Activated CD4-positive, alpha-beta T cell treated with anti-CD3 and anti-CD28 coated beads, Interleukin-2, amount 50 U/mL, for 24 hours (primary cell): ENCODE measurements at places on chromosomes 7 and 10.
A peak's percentile ranks its signal among the peaks of the same experiment; 100 is the strongest.

- no peak for DNase-seq
These were observed 52.5 kb upstream of the CAMK2B start for GRCh38 chr7:44377681-44378421.

- no peak for DNase-seq
These were observed 90.1 kb downstream of the GRM3 start for GRCh38 chr7:86733783-86734182.

DNA sequence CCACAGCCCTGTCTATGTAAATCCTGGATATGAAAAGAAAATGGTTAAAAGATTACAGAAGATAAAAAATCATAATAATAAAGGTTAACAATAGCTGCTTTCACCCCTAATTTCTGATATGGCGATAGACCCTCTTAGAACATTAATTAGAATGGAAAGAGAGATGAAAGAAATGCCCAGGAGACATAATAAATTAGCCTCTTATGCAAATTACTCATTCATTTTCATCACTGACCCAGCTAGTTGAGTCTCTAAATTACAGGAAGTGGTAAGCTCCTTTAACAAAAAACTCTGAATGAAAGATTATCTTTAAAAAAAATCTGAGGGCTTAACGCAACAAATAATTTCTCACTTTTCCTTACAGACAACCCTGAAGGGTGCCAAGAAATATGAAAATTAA is 12.4 kb downstream of the GFRA1 start:
- no peak for DNase-seq

DNA sequence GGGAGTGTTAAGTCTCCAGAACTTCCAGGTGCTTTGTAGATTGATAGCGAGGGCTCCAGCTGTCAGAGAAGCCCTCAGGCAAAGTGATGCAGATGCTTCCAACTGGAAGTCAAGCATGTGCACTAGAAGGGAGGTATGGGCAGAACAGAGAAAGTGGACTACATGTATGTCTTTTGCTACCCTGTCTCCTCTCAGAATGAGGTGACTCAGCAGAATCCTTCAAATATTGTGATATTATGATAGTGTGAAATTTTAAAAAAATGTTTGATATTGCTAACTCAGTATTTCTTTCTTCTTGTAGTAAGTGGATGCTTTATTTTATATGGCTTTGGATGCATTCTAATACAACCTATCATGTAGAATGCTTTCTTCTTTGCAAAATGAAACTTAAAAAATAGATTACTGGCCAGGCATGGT is 138.9 kb upstream of the SVIL start:
- DNase-seq = no peak

DNA sequence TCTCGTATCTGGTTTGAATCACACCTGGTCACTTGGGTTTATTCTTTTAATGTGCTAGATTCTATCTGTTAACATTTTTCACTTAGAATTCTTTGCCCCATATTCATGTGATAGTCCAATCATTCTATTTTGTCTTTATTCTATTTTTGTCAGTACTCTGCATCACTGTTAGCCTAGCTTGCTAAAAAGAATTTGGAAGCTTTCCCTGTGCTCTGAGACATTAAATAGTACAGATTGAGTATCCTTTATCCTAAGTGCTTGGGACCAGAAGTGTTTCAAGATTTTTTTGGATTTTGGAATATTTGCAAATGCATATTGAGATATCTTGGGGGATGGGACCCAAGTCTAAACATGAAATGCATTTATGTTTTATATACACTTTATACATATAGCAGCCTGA is 51.0 kb downstream of the RALA start:
- no peak for DNase-seq

- no peak for DNase-seq
These were observed 64.4 kb upstream of the SFMBT2 start for GRCh38 chr10:7475046-7475911.

GRCh38 chr7:79464051-79464450 is 10.6 kb upstream of the MAGI2 start:
- DNase-seq = no peak

DNA sequence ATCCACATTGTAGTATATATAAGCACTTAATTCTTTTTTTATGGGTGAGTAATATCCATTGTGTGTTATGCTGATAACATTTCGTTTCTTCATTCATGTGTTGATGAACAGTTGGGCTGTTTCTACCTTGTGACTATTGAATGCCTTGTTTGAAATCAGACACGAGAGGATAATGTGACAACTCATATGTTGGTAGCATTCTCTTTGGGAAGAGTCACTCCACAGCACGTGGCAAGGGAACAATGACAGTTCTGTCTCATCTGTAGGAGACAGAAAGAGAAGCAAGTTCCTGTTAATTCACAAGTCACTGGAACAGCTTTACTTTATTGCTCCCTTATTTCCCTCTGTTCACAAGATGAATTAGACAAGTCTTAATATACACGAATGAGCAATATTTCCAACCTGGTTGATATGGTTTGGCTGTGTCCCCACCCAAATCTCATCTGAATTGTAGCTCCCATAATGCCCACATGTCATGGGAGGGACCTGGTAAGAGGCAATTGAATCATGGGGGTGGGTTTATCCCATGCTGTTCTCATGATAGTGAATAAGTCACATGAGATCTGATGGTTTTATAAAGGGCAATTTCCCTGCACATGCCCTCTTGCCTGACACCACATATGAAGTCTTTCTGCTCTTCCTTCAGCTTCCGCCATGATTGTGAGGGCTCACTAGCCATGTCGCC is 125.3 kb downstream of the SEC23IP start:
- DNase-seq = no peak

DNA sequence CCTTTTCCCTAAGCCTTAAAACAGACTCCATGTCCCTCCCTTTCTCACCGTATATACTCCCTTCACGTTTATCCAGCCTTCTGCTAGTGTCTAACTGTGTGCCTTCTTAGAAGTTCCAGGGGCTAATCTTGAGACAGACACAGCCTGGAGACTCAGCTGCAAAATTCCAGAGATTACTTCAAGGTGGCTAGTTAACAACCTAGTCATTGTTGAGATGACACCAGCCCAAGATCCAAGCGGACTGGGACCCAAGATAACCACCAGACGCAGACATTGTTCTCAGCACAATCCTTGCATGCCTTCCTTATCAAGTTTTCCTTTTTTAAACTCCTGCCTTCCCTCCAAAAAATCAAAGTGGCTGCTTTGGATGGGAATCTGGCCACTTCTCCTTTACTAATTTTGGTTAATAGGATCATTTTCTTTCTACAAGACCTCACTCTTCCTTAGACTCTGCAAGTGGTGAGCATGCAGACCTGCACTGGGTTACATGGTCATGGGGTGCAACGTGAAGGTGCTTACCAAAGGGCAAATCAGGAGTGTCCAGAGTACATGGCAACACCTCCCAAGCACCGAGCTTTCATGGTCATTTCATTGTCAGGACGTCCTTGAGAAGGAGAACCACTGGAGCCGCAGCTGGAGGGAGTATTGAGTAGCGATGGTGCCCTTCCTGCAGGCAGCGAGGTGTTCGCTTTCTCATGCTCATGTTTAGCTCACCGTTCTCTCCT is 69.7 kb downstream of the ANLN start:
- no peak for DNase-seq

GRCh38 chr10:110540031-110540430 is 27.5 kb upstream of the SMC3 start:
- DNase-seq = no peak

- DNase-seq = peak; percentile 65
These were observed at the start of gene TMEM140 for GRCh38 chr7:135147899-135148721. TSS of gene TMEM140 (plus strand) at chr7:135148072. CDS start at chr7:135164442, 16,370 bp downstream.

DNA sequence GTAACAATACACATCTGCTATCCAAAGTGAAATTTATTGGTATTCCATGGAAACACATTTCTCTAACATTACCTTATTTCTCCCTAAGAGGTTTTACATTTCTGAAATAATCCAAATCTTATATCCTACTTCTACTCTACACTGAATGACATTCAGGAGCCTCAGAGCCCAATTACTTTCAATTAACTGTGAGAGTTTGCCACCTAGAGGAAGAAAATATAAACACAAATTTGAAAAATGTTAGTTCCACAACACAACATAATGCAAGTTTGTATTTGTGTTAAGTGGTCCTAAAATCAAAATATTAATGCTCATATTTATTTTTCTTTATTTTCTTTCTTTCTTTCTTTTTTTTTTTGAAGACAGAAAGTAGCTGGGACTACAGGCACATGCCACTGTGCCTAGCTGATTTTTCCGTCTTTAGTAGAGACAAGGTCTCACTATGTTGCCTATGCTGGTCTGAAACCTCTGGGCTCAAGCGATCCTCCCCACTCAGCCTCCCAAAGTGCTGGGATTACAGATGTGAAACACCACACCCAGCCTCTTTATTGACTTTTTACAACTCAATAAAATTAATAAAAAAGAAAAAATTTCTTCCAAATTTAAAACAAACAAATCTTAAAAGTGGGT is 46.0 kb downstream of the ATAD1 start:
- DNase-seq = no peak

DNA sequence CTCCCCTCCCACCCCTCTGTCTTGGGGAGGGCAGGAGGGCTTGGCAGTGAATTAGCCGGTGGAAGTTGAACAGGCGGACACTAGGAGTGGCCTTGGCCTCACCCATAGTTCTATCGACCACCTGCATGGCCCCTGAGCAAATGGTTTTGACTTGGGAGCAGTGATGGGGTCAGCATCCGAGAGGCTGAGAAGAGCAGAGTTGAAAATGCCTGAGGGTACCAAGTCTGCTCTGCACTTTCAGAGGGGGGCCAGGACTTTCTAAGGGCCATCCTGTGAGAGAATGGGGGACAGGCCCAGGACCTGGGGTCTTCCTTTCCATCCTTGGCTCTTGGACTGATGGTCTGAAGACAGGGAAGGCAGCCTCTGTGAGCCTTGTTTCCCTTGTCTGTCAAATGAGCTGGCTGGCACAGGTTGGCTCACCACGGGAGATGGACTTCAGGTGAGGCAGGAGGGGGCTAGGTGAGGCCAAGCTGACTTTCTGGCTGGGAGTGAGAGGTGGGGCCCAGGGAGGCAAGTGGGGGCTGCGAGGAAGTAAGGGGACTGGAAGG is 29.4 kb downstream of the CDH23 start:
- DNase-seq = no peak

DNA sequence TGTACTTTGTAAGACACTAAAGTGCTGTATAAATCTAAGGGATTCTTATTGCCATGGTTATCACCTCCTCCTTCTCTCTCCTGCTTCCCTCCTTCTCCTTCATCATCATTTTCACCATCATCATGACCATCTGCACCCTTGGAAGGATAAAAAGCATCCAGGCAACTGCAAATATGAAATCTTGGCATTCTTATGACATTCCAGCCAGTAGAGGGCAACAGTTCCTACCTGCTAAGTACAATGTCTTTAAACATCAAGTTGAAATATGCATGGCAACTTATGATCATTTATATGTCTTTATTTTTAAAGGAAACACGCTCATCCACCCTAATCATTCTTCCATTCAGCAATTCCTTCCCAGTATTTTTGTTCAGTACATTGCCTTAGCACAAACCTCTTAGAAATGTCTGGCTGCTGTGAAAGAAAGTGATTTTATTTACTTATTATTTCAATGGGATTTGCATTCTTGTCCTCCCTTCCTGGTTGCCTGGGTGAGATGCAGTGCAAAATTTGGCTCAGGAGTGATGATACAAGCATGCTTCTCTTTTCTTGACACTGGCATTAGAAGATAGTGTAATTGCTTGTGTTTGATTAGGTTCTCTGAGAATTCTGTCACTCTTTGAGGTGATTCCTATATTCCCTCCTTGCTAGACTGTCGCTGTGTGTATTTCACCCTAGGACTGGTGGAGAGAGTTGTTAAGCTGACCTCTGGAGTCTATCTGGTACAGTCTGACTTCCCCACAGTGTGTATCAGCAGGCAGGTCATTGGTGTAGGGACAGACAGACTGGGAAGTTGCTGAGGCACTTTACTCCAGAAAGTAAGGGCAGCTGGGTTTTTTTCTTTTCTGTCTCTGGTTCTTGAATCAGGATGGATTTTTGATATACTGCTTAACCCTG is 188.5 kb upstream of the BMPER start:
- no peak for DNase-seq

DNA sequence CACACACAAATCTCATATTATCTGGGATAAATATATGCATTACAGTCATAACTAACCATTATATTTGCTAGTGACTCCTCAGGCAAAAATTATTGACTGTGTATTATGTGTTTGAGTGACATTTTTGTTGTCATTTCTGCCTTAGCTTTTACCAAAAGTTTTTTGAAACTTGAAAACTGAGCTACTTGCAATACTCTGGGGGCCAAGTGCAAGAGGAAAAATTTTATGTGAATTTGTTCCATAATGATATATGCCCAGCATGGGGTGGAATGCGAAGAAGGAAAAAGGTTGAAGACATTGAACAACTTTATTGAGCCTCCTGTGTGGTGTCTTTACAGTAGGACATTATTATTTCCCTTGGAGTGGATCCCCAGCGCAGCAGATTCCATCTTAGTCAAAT is 176.8 kb upstream of the FERD3L start:
- no peak for DNase-seq

- DNase-seq = no peak
These were observed 205.4 kb upstream of the VSTM2A start for GRCh38 chr7:54336800-54337199.

DNA sequence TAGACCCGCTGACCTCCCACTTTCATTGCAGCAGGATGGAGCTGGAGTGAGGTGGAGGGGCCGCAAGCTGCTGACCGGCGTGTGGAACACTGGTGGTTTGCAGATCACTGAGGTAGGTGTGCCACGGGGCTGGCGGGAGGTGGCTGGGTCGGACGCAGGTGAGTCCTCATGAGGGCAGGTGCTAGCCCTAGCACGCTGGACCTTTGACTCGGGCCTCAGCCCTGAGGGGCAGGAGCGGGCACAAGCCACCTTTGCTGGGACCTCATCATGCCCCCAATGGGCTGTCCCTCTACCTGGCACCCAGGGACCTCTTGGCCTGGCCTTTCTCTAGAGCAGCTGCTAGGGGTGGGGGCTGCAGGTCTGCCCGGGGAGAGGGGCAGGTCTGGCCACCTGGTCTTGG is 93.3 kb downstream of the ZMIZ1 start:
- no peak for DNase-seq

DNA sequence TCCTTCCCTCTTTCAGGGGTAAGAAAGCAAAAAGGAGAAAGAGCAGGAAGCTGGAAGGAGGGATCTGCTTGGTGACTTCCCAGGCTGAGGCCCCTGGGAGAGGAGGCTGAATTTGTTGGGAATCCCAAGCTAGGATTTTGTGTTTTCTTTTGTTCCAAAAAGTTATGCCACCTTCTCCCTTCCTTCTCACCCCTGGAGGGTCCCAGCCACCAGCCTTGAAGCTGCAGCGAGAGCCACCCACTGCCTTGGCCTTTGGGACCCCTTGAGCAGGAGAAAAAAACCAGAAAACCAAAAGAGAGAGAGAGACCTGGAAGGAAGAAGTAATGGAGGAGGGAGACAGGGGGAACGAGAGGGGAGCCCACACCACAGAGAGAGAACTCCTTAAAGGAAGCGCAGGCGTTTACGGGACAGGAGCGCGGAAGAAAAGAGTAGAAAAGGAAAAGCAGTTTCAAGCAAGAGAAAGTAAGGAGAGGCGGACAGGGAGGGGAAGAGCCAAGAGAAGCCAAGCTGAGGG is 7.2 kb downstream of the VAX1 start:
- no peak for DNase-seq
